Left lobe of liver (tissue), 2 donors: ENCODE measurements at places on chromosomes 12 and 14. TPM values are rescaled to one million over a fixed set of nuclear protein-coding genes. Genes with fewer than 3 reads are reported as not detected.

DNA sequence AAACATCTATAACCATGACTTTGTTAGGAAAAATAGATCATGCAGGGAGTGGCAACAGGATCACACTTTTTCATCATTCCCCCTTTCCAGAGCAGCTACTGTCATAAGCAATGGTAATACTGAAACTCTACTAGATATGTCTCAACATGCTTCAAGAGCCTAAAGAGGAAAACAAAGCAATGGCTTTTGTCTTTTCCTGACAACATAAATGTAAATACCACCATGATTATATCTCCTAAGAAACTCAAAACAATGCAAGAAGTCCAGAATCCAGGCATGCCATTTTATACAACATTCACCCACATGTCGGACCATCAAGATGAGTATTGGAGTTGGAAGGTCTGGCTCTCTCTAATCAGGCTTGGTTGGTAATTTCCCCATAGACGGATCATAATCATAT, 78.7 kb downstream of the KIF21A start:
- DNase-seq, result no peak

GRCh38 chr12:126171937-126172559, 1106.8 kb downstream of the AACS start:
- no peak for DNase-seq

Gene SUDS3
- total RNA-seq, result 10.8 TPM

Gene DEGS2
- total RNA-seq, result 0.93 TPM

Gene INSM2
- total RNA-seq, result not detected

DNA sequence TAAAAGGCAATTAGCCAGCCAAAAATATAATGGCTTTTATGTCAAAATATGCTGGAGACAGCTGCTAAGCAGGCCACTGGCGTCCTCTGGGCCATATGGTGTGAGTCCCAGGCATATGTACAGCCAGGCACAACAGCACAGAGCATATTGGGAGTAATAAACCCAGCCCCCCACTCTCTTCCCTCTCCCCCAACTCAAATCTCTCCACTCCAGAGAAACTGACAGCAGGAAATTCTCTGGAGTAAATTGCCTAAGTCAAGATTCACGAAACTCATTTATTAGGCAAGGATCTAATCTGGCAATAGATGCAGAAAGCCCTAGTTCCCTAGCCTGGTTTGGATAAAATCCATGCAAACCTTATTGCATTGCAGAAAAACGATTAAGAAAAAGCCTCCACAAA, 147.9 kb upstream of the SEL1L start:
- no peak for DNase-seq

DNA sequence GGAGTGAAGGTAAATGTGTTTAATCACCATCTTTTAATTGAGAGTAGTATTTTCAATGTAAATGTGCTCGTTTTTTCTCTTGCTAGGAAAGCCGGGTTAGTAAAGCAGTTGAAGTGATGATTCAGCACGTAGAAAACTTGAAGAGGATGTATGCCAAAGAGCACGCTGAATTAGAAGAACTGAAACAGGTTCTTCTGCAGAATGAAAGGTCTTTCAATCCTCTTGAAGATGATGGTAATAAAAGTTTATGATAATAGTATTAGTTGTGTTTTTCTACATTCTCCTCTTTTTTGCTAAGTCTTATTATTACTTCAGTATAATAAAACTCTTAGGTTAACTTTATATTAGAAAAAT, 93.9 kb downstream of the DNAI7 start:
- DNase-seq, result no peak

DNA sequence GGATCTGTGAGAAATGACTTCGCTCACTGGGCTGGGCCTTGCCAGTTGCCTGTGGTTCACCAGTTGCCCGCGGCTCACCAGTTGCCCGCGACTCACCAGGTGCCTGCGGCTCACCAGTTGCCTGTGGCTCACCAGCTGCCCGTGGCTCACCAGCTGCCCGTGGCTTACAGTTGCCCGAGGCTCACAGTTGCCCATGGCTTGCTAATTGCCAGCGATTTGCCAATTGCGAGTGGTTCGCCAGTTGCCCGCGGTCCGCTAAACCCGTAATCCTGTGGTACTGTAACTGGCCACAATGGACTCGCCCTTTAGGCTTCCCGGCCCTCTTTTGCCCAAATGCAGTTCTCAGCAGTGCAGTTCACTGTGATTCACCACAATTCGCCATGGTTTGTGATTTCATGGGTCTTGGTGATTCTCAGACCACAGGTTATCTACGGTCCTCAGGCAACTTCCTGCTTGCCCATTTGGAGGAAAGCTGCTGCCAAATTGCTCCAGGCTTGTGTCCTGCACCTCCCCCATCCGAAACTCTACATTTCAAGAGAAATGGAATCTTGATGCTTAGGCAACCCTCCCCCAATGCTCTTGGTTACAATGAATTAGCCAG, 15.0 kb upstream of the MEG3 start:
- DNase-seq, result no peak

GRCh38 chr12:132140501-132140900, 3.6 kb downstream of the DDX51 start:
- DNase-seq, result no peak

DNA sequence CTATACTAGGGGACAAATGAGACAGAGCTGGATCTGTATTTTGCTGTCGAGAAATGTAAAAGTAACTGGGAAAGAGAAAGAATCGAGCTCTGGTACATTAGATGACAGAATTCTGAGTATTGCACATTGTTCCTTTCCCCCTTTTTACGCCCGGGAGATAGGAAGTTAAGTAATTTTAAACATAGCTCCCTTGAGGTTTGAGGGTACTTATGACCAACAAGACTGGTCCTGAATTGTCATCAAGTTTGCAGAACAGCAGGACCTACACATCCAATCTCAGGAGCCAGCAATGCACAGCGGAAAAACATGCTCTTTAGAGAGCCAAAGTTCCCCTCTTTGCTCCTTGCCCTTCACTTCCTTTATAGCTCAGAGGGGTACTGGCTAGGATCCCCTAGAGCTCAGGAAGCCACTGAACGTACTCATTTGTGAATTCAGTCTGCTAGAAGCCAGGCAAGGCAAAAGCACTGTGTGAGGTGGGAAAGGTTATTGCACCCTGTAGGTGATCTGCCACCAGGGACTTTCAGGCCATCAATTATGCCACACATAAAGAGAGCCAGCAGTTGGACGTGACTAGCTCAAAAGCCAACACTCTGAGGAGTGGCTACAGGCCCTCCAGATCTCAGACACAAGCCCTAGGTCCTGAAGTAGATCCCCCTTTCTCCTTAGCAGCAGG, 333.8 kb downstream of the KCNH5 start:
- DNase-seq, result no peak

DNA sequence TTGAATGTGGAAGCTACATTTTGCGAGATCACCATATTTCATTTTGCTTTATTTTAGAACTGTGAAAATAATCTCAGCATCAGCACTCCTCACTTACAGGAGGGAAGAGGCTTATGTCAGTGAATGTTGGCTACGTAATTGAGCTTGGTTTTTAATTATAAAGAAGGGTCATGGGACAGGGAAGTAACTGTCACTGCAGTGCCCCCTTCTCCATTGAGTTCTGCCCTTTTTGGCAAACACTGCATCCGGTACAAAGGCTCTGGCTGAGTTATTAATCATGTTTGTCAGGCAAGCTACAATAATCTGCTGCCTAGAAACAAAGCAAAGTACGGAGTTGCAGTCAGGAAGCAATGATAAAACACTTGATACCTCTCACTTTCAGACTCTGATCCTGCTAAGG, 546.7 kb downstream of the SNAPC1 start:
- DNase-seq, result no peak

Gene AP1G2
- total RNA-seq, result 19.3 TPM

DNA sequence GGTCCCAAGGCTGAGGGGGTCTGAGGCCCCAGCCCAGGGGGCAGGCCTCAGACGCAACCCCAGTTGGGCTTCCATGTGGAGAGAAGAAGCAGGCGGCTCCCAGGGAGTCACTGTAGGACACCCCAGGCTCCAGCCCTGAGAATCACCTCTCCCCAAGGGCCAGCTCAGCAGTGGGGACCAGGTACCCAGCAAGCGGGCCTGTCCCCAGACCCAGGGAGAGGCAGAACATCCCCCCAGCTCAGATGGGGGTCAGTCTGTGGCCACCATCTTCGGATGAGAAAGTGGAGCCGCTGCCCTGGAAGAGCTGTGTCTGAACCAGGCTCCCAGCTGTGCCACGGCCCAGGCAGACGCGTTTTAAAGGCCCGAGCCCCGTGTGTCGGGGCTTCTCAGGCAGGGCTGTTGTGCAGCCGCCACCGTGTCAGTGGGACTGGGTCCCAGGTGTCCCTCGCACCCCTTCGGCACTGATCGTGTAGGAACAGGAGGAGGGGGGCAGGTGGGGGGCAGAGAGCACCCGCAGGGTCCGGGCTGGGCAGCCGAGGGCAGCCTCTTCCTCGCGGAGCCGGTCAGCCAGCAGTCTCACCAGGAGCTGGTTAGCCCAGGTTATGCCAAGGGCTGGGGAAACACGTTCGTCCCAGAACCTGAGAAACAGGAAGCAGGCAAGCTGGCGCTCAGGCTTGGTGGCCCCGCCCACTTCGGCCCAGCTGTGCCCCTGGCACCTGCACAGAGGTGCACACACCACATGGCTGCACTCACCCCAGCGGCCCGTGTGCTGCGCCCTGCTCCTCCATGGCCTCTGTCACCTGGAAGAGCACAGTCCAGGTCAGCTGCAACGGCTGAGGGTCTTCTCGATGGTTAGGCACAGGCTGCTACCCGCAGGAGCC, 16.6 kb downstream of the XRCC3 start:
- DNase-seq, result no peak

DNA sequence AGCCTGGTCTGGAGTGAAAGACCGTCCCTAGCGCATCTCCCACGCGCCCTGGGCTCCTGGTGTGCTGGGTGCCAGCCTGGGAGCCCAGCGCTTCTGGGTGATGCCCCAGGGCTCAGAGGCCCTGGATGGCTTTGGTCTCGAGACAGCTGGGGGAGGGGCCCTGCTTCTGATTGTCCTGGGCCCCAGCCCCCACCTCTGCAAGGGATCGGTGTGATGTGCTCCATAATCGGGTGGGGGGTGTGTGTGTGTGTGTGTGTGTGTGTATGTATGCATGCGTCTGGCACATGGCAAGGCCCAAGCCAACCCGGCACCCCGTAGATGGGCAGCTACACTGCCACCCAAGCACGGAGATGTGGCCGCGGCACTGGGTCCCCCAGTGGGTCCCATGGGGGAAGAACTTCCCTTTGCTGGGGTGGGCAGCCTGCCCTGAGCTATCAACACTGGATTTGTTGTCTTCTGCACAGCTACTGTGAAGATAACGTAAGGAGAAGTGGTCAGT, 3.1 kb downstream of the ZBTB42 start:
- DNase-seq, result no peak

Gene RDH16
- 162 TPM for total RNA-seq

DNA sequence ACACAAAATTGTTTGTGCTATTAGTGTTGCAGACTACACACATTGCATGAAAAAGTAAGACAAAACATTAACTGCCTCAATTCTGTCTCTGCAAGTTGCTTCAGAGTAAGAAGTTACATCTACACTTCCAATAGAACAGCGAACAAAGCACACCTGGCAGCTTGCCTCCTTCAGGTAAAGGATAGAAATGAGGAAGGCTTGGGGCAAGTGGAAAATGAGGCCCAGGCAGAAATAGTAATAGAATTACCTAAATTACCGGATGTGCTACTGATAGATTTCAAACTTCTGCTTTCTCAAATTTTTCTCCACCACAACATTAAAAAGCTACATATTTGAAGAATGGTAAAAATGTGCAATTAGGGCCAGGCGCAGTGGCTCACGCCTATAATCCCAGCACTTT, 37.7 kb downstream of the CCDC175 start:
- DNase-seq, result no peak

DNA sequence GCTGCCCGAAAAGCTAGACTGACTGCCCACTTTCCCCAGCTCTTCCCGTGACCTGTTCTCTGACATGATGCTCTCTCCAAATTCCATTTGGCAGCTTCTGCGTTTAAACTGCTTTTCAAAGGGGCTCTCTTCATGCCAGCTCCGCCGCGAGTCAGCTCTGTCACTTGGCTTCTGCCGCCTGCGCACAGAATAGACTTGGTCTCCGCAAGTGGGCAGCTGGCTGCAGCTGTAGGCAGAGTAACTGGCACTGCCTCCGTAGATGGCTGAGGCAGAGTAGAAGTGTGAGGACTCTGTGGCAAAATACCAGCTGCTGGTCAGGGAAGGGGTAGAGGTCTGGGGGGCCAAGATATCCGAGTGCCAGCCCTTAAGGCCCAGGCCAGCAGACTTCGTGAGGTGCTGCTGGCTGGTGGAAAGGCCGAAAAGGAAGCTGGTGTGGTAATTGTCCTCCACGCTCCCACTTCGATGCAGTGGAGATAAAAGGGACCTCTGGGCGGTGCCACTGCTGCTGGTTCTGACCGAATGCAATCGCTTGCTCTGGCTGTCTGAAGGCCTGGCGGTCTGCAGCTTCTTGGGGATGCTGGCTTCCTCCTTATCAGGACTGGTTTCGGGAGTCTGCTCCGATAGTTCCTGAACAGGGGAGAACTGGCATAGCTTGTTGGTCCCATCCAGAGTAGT, 85.7 kb downstream of the DUSP16 start:
- DNase-seq, result no peak

- DNase-seq, result no peak
These were observed 21.0 kb upstream of the ACSM4 start for GRCh38 chr12:7282844-7283243.

GRCh38 chr12:93079271-93079670, 150.2 kb upstream of the EEA1 start:
- DNase-seq, result no peak

- no peak for DNase-seq
These were observed 1.7 kb downstream of the ORAI1 start for GRCh38 chr12:121628037-121628436.

DNA sequence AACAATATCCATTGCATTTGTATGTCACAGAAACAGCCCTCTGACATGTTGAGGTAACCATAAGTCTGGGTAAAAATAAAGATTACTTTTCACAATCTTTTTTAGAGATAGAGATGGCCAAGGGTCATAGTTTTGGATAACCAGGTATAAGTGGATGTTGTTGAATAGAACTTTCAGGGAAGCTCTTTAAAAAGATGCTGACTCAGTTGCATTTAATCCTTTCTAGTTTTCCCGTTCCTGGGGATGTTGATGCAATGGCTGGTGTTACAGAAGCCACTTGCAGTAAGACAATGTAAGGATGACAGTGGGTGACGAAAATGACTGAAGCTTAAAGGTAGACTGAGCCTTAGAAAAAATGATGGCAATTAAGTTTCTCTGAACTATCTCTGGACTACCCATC, 1473.7 kb downstream of the AACS start:
- DNase-seq, result no peak

GRCh38 chr12:120755269-120755668, 29.6 kb downstream of the ACADS start:
- no peak for DNase-seq

DNA sequence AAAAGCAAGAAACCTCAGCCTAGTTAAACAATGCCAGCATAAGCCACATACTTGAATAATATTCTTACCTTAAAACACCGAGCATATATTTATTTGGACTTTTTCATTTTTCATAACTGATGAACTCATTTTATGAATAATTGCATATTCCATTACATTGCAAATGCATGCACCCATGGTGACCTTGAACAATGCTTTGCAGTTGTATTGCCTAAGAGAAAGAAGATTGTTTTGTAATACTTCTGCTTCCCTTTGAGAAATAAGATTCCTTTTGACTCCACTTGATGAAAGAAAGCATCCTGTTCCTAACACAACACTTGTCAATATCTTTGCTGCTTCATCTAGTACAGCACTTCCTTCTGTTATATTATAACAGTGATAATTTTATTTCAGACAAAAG, 1182.2 kb downstream of the FLRT2 start:
- DNase-seq, result no peak

Gene TAMALIN
- total RNA-seq, result 5.5 TPM
